ENCODE measurements at places on chromosomes 1 and 21.

DNA sequence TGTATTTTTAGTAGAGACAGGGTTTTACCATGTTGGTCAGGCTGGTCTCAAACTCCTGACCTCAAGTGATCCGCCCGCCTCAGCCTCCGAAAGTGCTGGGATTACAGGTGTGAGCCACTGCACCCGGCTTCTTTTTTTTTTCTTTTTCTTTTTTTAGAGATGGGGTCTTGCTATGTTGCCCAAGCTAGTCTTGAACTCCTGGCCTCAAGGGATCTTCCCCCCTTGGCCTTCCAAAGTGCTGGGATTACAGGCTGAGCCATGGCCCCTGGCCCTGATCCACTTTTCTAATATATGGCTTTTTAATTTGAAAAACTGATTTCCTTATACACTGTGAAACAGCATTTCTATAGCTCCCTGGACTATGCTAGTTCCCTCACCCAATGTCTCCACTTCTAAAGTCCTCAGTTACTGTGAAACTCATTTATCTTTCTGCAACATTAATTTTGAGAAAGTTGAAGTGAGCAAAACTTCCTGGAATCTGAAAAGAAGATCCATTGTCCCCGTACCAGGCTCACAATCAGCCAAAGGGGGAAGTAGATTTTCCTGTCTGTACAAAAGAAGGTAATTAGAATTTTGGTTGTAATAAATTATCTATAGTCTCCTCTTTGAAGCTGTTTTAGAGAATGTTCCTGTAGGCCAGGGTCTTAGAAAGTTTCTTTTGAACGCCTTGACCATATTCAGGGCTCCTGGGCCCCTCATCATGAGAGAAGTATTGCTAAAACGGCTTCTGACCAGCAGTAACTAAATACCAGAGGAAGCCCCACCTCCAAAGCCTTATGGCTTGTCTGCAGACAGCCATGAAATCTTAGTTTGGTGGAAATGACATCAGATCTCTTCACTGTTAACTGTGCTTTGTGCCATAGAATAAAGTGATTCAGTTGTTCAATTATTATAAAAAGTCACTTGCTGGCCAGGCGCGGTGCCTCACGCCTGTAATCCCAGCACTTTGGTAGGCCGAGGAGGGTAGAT lies 34.9 kb downstream of the DEGS1 start:
- DNase-seq, result no peak

DNA sequence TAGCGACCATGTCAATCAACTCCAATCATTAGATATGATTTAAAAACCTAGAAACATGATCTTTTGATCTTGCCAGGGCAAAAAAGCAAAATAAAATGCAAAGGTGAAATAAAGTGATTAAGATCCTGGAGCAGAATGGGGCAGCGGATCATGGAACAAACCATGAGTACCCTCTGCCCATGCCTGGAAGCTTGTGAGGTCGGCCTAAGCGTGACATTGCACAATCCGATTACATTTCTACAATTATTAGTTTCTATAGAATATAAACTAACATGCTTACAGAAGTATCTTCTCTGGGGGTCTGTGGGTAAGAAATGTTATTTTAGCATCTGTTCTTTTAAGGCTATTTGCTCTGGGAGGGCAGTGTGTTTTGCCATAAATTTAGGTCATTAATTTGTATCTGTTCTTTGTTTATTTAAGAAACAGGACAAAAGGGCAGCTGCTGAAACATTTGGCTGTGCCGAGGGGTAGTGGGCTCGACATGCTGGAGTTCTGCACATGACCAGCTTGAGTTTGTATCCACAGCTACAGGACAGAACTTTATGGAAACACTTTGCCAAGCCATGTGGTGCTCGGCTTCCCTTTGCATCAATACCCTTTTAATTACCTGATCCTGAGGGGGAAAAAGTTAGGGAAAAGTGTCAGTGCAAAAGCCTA lies 55.9 kb downstream of the ZBTB18 start:
- no peak for DNase-seq

DNA sequence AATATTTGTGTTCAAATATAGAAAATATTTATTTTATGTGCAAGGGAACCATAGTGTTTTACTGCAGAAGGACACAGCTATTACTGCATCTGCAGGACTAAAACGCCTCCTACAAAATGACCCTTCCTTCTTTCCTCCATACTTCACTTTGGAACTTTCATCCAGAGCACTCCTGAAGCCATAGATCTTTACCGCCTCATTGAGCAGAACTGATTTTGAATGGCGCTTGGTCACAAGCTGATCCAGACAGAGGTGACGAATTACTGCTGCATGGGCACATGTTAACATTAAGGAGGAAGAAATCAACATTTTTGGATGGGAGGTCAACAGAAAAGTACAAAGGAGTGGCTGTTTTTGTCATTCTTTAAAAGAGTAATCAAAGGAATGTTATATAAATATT lies 931.6 kb downstream of the NCAM2 start:
- DNase-seq, result no peak

DNA sequence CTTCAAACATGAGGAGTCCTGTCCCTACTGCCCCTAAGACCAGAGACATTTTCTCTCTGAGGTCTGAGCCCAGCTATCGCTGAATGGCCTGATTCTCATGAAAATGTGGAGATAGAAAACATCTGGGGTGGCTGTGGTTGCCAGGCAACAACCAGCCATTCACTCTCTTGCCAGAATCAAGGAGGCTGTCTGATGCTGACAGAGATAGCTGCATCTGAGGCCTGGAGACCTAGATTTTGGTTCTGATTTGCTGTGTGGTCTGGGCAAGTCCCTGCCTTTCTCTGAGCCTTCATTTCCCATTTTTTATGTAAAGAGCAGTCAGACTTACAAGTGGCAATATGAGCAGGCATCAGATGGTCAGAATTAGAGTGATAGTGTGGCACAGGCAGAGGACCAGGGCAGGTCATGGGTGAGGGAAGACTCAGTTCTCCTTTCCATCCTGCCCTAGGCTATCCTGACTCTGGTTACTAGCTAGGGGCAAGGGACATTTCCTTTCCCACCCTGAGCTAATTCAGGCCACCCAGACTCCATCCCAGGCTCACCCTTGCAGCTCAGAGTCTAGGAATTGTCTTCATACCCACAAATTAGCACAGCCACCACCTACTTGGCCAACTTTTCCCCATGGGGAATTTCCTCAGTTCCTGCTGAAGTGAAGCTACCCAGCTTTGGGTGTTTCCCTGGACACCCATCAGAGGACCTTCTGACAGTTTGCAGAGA lies 20.0 kb upstream of the RNF19B start:
- DNase-seq, result no peak

GRCh38 chr1:231313661-231314060 lies 24.0 kb downstream of the EXOC8 start:
- no peak for DNase-seq

- DNase-seq, result no peak
Observed at GRCh38 chr1:153567621-153568366, 2.1 kb upstream of the S100A2 start.
